ENCODE measurements at places on chromosomes 3 and 15.
A peak's percentile ranks its signal among the peaks of the same experiment; 100 is the strongest.

DNA sequence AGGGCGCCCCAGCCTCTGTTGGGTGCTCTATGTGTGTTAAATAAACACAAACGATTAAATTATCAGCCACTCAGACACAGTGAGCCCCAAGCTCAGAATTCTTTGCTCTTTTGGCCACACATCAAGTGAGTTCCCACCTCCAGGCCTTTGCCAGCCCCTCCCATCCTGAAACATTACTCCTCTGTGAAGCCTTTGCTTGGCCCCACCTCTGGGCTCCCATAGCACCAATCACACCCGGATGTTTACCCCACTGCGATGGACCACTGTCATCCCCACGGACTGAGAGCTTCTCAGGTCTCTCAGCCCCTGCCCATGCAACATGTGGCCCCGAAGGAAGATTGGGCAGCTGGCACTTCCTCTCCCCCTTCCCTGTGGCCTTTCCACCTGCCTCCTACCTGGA is 85.1 kb downstream of the NUP210 start:
- no peak for DNase-seq

- no peak for DNase-seq
These were observed 751.7 kb downstream of the CADM2 start for GRCh38 chr3:85710490-85710889.

- DNase-seq, result no peak
These were observed 302.2 kb upstream of the CTDSPL start for GRCh38 chr3:37559461-37559860.

DNA sequence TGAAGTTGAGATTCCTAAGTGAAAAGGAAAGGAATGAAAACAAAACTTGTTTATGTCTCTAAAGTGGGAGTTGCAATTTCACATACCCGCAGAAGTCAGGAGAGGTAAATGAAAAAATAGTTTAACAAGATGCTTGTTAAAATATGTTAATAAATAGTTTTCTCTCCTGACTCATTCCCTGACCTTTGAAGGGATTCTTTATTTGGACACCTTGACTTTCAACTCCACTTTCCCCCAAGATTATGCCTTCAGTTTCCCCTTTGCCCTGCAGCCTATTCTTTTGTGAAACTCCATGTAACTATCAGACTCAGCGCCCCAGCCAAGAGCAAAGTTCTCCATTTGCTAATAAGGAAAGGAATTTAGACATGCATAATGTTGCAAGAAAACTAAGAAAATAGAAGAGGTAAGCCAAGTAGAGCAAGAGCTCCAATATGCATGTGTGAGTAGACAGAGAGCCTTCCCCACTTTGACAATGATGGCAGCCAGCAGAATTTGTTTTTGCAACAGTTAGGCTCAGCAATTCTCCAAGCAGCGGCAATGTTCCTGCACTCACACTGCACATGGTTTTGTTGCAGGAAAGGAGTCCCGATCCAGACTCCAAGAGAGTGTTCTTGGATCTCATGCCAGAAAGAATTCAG is 61.2 kb downstream of the CD200 start:
- no peak for DNase-seq

DNA sequence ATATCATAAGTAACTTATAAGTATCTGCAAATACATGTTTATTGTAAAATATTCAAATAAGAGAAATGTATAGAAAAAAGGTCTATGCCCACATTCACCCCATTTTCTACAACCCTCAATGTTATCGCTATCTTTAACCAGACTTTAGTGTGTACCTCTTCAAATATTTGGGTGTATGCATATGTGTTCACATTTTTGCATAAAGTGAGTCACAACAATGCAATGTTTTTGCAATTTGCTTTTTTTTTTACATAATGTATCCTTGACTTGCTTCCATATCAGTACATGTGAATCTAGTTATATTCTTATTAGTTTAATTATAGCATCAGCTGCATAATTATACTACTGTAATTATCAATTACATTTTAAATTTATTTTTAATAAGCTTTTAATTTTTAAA is 117.3 kb upstream of the LYSMD4 start:
- DNase-seq, result no peak

GRCh38 chr15:77821188-77821958 is 188.7 kb upstream of the LINGO1 start:
- DNase-seq, result peak; percentile 72

GRCh38 chr3:123817413-123817812 is 66.7 kb downstream of the MYLK start:
- DNase-seq, result no peak

DNA sequence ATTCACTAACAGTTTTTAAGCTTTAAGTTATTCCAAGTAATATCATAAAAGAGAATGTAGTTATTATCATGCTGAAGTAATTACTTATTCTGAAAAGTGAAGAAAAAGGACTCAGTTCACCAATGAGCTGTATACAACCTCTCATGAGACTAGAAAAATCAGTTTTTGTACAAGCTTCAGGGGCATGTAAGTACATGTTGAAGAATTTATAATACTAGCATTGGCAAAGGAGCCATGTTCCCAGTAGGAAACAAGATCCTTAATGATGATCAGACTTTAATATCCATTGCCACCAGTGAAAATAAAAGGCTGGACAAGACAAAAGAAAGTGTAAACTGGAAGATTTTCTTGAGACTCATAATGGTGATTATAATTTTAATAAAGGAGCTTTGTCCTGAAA is 532.8 kb downstream of the PLOD2 start:
- no peak for DNase-seq

DNA sequence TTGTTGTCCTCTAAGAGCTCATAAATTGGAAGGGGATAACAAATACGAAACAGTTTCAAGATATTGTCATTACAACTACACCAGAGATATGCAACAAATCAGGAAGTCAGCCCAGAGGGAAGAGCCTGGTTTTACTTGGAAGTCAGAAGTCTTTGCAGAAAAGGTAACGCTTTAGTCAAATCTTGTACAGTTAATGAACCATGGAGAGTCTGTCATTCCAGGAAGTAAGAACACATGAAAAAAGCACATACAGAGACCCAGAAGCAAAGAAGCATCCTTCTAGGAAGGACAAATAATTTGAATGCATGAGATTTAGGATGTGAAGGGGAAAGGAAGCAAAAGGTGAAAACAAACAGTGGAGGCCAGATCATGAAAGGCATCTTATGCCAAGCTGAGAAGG is 19.6 kb downstream of the DYNC1LI1 start:
- DNase-seq, result no peak

GRCh38 chr3:179376474-179376873 is 29.0 kb downstream of the MFN1 start:
- DNase-seq, result no peak

DNA sequence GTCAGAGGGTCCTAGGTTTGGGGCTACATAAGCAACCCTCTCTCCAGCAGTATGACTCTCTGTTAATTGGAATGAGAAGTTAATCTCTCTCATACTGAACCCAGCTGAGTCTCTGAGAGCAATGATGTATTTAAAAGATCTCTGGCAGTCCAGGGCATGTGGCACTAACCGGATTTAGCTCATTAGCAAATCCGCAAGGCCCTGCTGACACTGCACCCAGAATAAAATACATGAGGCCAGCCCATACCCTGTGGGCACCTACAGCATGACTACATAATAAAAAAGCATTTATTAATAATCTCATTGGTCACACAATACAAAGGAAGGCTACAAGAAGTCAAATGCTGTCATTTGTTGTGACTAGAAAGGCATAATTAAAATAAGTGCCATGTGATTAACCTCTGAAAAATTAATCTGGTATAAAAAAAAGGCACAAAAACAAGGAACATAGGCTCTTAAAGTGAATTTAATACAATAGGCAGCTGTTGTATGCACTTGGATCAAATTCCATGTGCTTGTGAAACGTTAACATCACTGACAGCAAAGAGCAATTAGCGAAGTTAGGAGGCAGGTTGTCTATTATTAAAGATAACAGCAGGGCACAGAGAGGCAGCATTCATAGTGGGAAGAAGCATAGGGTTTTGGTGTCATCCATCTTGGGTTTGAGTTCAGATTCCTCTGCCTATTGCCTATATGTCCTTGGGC is 381.2 kb downstream of the WDR72 start:
- no peak for DNase-seq

GRCh38 chr15:92405942-92406341 is 12.3 kb downstream of the ST8SIA2 start:
- DNase-seq, result no peak

GRCh38 chr3:13111173-13111872 is 38.1 kb upstream of the IQSEC1 start:
- peak; percentile 28 for DNase-seq

DNA sequence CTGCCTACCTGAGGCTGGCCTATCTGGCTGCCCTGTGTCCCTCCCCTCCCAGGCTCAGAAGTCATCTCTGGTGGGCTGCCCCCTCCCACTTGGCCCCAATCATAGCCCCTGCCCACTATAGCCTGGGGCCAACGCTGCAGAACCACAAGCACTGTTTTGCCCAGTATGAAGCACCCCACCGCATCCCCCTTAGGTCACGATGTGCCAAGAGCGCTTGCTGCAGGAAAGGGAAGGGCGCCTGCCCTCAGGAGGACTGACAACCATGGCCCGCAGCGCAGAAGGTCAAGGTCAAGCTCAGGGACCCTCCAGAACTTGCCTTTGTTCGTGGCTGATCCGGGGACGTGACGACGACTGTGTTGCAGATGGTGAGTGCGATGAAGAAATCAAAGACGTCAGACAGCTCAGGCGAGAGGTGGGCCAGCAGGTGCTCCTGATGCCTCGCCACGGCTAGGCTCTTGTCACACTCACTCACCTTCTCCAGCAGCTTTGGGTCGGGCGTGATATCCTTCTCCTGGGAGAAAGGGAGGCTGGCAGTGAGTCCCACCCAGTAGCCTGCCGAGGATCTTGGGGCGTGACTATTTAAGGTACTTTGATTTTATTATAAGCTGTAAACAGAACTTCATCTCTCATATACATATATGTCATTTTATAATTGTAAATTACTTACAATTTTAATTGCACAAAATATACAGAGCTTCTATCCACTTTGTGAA is 146.6 kb downstream of the ATP10A start:
- no peak for DNase-seq

GRCh38 chr3:194875581-194876402 is 190.1 kb downstream of the FAM43A start:
- DNase-seq, result no peak

- no peak for DNase-seq
These were observed 27.7 kb downstream of the TSPAN3 start for GRCh38 chr15:77042955-77043920.

GRCh38 chr3:21672303-21672702 is 78.7 kb downstream of the ZNF385D start:
- no peak for DNase-seq

GRCh38 chr3:25665315-25666280 is 891 bp upstream of the TOP2B start:
- DNase-seq, result no peak

DNA sequence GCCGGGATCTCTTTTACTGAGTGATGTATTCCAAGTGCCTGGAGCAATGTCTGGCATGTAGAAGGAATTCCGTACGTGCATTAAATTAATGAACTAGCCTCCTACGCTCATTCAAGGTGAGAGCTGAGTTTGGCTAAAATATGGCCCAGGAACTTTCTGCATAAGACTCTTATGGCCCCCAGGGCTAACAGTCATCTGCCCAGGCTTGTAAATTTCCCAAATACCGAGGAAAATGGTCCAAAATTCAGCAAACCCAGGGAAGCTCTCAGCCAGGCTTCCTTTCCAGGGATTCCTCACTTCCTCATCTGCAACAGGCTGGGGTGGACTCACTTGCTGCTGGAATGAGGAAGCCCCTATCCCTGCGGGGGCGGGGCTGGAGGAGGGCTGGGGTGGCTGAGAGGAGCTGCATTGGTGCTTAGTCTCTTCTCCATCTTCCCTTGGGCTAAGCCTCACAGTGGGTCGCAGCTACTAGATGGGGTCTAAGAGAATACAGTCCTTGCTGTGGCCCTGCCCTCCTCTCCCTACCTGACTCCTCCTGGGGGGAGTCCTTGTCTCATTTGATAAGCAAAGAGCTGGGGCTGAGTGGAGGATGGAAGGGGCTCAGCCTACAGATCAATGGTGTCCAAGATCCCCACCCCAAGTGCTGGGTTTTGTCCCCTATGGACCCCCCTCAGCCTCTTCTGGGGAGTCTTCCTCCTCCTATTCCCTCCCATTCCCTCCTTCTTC is 28.5 kb upstream of the APOD start:
- no peak for DNase-seq

- no peak for DNase-seq
These were observed 121.5 kb downstream of the PLCL2 start for GRCh38 chr3:17006132-17006852.

GRCh38 chr3:72270072-72270681 is 485.2 kb upstream of the PROK2 start:
- peak; percentile 88 for DNase-seq

GRCh38 chr15:53128652-53129051 is 338.5 kb upstream of the ONECUT1 start:
- DNase-seq, result no peak

DNA sequence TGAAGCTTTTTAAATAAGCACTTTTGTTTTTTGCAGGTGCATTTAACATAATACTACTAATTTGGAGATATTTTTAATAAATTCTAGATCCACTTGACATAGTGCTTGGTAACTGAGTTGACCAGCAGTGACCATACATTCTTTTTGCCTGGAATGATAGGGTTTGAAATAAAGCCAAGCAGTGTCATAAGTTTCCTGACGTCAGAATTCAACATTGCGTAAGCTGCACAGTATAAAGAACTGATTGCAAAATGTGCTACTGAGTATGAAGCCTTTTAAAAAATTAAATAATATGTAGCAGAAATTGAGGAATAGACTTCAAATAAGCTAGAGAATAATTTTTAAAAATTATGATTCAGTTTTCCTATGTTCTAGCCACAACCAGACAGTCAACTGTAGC is 454.6 kb upstream of the ARPP21 start:
- DNase-seq, result no peak

GRCh38 chr3:195900436-195901355 is 7.7 kb downstream of the TNK2 start:
- peak; percentile 83 for DNase-seq

DNA sequence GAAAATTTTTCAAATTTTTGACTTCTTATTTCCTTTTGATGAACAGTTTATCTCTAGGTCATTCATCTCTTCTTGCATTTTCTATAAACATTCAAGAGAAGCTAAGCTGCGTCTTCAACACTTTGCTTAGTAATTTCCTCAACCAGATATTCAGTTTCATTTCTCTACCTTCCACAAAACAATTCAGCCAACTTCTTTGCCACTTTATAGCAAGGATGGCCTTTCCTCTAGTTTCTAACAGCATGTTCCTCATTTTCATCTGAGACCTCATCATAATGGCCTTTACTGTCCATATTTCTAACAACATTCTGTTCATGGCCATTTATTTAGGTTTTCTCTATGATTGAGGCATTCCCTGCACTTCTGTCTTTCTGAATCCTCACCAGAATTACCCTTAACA is 90.0 kb downstream of the ARIH1 start:
- no peak for DNase-seq

DNA sequence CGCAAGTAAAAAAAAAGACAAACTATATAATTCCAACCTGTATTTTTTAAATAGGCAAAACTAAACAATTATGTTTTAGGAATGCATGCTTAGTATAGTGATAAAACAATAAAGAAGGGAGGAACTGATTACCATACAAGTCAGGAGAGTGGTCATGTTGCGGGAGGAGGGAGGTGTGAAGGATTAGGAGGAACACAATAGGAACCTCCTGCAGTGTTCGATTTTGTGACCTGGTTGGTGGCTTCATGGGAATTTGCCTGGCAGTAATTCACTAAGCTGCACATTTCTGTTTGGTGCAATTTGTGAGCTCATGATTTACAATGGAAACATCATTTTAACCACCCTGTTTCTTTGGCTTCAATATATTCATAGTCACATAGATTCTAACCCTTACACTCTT is 78.3 kb downstream of the TPRA1 start:
- DNase-seq, result no peak

GRCh38 chr15:86644339-86644738 is 564.7 kb downstream of the AGBL1 start:
- no peak for DNase-seq

All from sciatic nerve (tissue), 2 donors.